ENCODE measurements at places on chromosomes 4 and X.

GRCh38 chr4:101355767-101356702, 8.7 kb upstream of the PPP3CA start:
- no peak for DNase-seq

DNA sequence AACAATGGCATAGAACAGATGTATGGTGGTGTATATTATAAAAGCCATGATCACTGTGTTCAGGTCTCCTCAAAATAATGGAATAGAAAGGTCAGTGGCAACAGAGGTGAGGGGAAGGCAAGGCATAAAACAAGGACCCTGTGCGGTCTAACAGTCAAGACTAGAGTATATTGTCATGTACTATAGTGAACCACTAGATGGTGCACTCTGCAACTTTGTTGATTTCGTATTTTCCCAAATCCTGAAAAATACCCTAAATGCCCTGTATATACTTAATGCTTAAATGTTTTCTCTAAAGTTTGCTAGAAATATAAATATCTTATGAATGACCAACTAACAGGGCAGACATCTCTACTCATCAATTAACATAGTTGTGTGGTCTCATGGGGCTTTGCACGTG, 453.0 kb downstream of the PCDH11X start:
- no peak for DNase-seq

GRCh38 chr4:8133897-8134563, 24.6 kb downstream of the ABLIM2 start:
- DNase-seq, result no peak

- DNase-seq, result no peak
Measured at GRCh38 chr4:119498527-119498926, 130.1 kb downstream of the PDE5A start.

GRCh38 chr4:185624259-185624589, 88.9 kb upstream of the PDLIM3 start:
- DNase-seq, result no peak

- DNase-seq, result no peak
Measured at GRCh38 chr4:119733431-119733830, 104.8 kb upstream of the PDE5A start.

GRCh38 chr4:47287735-47288134, 175.8 kb downstream of the COMMD8 start:
- DNase-seq, result no peak

DNA sequence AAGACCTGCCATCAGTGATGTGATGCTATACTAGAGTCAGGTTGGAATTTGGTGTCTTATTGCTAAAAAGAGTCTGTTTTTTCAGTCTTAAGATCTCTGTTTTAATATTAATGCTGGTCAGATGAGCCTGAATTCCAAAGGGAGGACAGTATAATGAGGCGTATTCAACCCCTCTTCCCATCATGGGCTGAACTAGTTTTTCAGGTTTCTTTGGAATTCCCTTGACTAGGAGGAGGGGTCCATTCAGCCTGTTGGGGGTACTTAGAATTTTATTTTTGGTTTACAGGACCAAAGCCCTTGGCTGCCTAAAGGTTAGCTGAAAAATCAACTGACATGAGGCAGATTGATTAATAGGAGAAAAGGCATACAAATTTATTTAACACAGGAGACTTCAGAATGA, 24.1 kb upstream of the PI4K2B start:
- no peak for DNase-seq

- DNase-seq, result no peak
Measured at GRCh38 chrX:10570601-10571000, 49.8 kb downstream of the MID1 start.

- DNase-seq, result no peak
Measured at GRCh38 chr4:97691111-97691605, 452.1 kb downstream of the STPG2 start.

DNA sequence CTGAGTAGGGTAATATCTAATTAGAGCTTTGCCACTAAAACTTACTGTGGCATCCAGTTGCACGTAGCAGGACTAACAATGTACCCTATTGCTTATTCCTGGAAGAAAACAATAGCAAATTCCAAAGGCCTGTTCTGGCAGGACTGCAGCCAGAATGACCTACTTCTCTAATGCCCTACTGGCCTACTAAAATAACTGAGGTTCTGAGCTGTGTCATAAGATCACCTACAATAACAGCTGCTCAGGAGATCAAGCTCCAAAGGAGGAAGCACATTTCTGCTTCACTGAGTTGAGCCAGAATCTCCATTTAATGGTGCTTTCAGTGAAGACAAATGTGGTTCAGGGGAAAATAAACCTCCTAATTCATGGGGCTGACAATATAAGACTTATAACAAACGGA, 42.2 kb upstream of the CXCL8 start:
- no peak for DNase-seq

- no peak for DNase-seq
Measured at GRCh38 chrX:39755143-39756032, 342.4 kb downstream of the BCOR start.

DNA sequence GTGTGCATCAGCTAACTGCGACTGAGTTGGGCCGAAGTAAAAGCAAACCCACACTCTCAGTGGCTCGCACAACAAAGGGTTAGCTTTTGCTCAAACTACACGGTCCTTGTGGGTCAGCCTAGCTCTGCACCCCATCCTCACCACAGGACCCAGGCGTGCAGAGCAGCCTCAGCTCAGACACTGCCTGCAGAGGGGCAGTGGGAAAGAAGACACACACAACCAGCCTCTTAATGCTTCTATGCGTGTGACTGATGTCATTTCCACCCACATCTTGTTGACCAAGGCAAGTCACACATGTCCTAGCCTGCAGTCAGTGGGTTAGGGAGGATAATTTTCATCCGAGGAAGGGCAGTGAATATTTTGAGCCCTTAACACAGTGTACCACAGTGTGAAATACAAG, 40.5 kb downstream of the HMGB2 start:
- no peak for DNase-seq

GRCh38 chr4:169945636-169946035, 80.6 kb downstream of the MFAP3L start:
- no peak for DNase-seq

GRCh38 chr4:135316266-135316779, 1114.7 kb upstream of the PABPC4L start:
- no peak for DNase-seq

DNA sequence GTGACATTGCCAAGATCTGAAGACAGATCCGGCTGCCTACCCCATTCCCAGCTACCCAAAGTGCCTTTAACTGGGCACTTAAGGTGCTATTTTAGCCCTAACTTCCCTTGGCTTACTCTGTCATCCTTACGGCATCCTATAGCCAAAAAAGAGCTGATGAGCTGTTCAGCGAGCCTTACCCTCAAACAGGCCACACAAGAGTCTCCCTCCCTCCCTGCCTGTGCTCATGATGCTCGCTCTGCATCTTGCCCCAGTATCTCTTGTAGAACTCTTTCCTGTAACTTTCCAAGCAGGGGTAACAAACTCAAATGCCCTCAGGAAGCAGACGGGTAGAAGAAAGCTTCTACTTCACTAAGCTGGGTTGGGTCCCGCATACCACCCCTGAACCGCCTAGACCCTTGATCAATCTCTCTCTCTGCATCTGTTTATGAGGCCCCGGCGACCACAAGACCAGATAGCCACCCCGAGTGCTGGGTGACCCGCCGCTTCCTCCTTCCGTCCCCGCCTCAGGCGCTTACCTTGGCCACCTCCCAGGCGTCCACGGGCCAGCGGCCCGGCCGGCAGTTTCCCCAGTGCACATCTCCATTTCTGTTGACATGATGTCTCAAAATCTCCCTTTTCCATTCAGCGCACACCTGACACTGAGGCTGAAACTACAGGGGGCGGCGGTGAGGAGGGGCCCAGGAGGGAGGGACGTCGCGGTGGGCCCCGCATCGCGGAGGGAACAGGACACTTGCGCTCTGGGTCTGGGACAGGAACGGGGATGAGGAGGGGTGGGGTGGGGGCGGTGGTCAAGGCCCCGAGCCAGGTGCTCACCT, 663 bp downstream of the CXorf38 start:
- DNase-seq, result peak; percentile 7

GRCh38 chrX:124415115-124415800, 68.9 kb downstream of the SH2D1A start:
- no peak for DNase-seq

GRCh38 chr4:7970361-7970946, 30.8 kb upstream of the AFAP1 start:
- no peak for DNase-seq

DNA sequence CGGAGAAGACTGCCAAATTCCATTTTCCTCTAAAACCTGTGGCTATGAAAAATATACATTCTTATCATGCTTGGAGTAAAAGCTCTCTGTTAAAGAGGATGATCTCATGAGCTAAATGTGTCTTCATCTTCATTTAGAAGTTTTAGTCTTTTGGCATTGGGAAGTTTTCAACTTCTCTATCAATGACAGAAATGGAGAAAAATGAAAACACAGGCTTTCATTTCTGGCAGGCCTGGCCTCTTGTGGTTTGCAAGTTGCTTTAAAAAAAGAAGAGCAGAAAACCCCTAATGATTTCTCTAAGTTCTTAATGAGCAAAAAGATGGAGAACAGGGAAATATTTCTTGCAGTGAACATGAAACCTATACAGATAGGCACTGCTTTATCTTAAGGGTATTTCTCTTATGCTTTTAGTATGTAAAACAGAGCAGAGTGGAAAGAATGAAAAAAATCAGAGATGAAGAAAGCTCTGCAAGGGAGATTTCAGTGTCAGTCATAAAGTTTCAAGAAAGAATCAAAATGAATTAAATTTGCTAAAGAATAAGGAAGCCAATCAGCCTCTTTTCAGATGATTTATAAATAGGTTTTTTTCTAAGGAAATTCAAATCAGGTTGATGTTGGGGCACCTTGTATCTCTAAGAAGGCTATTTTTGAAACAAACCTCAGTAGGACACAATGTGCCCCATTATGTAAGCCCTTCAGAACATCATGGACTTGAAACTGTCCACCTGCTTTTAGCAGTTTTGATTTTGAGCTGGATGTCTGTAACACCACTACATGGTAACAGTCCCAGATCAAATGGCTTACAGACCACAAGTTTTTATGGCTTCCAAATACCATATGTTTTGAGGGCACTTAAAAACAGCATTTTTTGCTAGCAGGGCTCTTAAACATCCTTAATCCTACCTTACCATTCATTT, 225.0 kb downstream of the GRIA3 start:
- DNase-seq, result no peak

- no peak for DNase-seq
Measured at GRCh38 chrX:20042221-20042620, 51.4 kb upstream of the BCLAF3 start.

Measured in stimulated activated CD8-positive, alpha-beta memory T cell treated with anti-CD3 and anti-CD28 coated beads, Interleukin-15, amount 100 ng/mL, for 4 hours (primary cell).